Right forelimb (tissue), 1 donor: ENCODE measurements at places on chromosomes 7 and 10.

- no peak for DNase-seq
These were observed 96.7 kb upstream of the ADO start for GRCh38 chr10:62707810-62708209.

DNA sequence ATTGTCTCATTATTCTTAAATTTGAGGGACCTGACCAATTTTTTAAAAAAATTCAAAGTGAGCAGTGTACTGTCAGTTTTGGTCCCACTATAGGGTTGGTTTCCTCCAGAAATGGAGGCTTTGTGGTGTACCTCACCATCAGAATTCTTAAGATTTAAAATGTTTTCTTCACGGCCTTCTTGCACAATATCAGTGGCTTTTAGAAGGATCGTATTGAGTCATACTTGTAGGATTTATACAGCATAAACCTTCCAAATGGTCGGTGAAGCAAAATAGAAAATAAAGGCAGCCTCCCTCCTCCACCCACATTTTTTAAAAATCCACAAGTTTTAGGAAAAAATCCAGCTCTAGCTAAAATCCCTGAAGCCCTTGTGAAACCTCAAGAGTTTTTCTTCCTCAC, 126.4 kb downstream of the RNLS start:
- no peak for DNase-seq

DNA sequence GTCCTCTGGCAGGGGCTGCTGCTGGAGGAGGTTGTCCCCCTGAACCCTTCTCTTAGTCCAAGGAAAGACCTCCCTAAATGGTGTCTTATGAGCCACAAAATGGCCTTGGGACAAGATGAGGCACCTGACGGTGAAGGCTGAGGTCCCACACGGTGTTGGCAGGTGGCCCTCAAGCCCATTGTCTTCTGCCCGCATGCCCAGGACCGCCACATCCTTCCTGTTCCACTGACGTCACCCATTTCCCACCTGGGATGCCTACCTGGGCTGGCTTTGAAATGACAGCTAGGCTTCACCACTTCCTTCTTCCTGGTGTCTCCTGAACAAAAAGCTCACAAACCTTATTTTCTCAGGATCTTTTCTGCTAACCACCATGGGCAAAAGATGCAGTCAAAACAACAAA, 2.1 kb upstream of the DMBT1 start:
- no peak for DNase-seq

- no peak for DNase-seq
These were observed 346.0 kb downstream of the PHF14 start for GRCh38 chr7:11319491-11320274.

- DNase-seq, result no peak
These were observed 199.9 kb upstream of the NRP1 start for GRCh38 chr10:33534416-33534815.

- DNase-seq, result no peak
These were observed 64.1 kb upstream of the DIP2C start for GRCh38 chr10:753530-753929.

- DNase-seq, result no peak
These were observed 467.3 kb upstream of the MBL2 start for GRCh38 chr10:53239873-53240272.

- no peak for DNase-seq
These were observed 9.7 kb downstream of the ADRA2A start for GRCh38 chr10:111086574-111086973.

DNA sequence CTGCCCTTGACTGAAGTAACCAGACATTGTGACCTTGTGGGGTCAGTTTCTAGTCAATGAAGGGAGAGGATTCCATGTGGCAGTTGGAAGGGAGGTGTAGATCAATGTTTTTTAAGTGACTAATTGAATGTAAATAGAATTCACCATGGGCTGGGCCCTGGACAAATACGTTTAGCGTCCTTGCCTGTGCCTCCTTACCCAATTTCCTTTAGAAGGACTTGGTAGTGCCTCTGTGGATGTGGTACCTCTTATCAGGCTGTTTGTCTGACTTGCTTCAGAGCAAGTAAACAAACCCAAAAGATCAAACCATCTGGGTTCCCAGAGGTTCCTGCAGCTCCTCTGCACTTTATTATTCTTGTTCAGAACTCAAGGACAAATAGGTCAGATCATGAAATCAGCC, 4.3 kb upstream of the KAT6B start:
- no peak for DNase-seq

GRCh38 chr7:74332373-74333176, 43.4 kb downstream of the CLIP2 start:
- no peak for DNase-seq

GRCh38 chr10:104304356-104304745, 33.9 kb downstream of the ITPRIP start:
- DNase-seq, result no peak

DNA sequence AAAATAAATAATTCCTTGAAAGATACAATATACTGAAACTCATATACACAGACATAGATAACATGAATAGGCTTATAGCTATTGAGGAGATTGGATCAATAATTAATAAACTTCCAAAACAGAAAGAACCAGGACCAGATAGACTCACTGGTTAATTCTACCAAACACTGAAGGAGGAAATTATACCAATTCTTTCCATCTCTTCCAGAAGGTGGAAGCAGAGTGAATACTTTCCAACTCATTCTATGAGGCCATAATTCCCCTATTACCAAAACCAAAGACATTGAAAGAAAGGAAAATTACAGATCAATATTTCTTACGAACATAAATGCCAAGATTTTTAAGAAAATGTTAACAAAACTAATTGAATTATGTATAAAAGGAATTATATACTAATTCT, 624.8 kb upstream of the LRRTM3 start:
- DNase-seq, result no peak

DNA sequence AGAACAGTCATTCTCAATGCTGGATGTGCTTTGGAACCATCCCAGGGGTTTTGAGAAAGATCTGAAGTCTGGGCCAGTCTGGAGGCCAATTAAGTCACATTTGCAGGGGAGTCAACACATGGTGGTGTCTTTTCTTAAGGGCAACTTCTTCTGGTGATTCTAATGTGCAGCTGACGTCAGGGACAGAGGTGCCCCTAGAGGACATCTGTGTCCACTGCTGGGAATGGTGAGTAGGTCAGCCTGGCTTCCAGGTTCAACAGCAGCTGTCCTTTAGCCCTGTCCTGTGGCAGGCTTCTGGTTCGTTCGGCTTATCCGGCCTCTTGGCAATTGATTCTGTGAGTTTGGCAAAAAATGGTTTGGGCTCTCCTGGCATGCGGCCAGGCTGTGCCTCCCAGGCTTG, 269.7 kb upstream of the HABP2 start:
- DNase-seq, result no peak

DNA sequence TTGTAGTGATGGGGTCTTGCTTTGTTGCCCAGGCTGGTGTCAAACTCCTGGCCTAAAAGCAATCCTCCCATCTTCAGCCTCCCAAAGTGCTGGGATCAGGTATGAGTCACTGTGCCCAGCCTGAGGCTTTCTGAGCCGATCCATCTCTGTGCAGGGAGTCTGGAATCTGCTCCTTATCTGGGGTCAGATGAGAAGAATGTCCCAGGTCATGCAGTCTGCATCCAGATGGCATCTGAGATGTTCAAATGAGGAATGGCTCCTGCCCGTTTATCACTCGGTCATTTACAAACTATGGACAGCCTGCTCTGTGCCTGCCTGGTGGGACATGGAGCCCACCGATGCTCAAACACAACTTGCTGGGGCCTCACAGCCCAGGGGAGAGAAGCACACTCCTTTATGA, 11.1 kb upstream of the SLC18A3 start:
- no peak for DNase-seq
